ENCODE measurements at places on chromosomes 3 and 15.
A peak's percentile ranks its signal among the peaks of the same experiment; 100 is the strongest.

DNA sequence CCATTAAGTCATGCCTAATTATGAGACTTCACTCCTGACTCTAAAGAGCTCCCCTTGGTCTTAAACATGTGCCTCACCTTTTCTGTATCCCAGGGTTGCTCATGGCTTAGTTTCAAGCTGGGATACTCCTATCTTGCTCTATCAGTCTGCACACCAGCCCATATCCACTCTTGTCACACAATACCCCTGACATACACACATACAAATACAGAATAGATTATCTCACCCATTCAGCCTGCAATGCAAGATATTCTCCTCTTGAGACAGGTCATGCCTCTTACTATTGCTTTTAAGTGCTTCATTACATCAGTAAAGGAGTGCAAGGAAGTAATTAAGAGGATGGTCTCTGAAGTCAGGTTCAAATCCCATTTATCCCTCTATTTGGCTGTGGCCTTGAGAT is 587.3 kb downstream of the IGSF11 start:
- no peaks in the 10 kb centered on the region for H3K36me3 ChIP-seq
- H3K27ac ChIP-seq: no peak overlapping the region
- no peak overlapping the region for H3K4me3 ChIP-seq
- H3K4me1 ChIP-seq: no peaks in the 10 kb centered on the region

GRCh38 chr15:69539345-69539744 is 86.7 kb downstream of the RPLP1 start:
- no peak overlapping the region for H3K4me3 ChIP-seq
- peaks cover 25% of the 10 kb centered on the region for H3K27me3 ChIP-seq
- peaks cover 2% of the 10 kb centered on the region for H3K4me1 ChIP-seq
- H3K27ac ChIP-seq: no peak overlapping the region
- H3K36me3 ChIP-seq: no peaks in the 10 kb centered on the region

DNA sequence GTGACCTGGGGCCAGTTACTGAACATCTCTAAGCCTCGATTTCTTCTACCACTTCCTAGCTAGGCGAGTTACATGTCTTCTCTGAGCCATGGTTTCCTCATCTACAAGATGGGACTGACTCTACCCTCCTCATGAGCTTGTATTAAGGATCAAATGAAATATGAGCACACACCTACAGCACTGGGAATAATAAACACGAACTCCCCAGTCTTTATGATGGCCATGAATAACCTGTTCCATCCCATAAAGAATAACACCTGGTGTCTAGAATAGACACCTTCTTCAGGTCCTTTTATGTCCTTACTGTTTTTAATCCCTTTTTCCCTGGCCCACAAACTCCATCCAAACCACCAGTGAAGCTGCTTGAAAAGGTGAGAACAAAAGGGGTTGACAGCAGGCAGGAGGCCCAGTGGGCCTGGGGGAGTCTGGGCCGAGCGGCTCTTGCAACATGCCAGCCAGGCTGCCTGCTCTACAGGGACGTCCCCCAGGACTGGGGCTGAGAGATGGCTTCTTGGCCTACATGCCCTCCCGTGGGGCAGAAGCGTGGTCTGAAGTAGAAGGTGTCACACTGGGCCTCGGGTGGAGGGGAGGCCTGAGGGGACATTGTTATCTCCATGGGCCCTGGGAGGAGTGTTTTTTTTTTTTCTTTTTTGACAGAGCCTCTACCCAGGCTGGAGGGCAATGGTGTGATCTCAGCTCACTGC is 178.2 kb downstream of the RAB11A start:
- H3K4me1 ChIP-seq: peaks cover 2% of the 10 kb centered on the region
- H3K36me3 ChIP-seq: no peaks in the 10 kb centered on the region
- H3K27me3 ChIP-seq: peaks cover 28% of the 10 kb centered on the region
- H3K27ac ChIP-seq: no peak overlapping the region
- no peak for DNase-seq

GRCh38 chr3:152348436-152349177 is 79.9 kb downstream of the MBNL1 start:
- H3K4me1 ChIP-seq: peaks cover 26% of the 10 kb centered on the region
- no peaks in the 10 kb centered on the region for H3K36me3 ChIP-seq
- no peak overlapping the region for H3K4me3 ChIP-seq
- no peak for DNase-seq
- H3K27me3 ChIP-seq: no peaks in the 10 kb centered on the region

DNA sequence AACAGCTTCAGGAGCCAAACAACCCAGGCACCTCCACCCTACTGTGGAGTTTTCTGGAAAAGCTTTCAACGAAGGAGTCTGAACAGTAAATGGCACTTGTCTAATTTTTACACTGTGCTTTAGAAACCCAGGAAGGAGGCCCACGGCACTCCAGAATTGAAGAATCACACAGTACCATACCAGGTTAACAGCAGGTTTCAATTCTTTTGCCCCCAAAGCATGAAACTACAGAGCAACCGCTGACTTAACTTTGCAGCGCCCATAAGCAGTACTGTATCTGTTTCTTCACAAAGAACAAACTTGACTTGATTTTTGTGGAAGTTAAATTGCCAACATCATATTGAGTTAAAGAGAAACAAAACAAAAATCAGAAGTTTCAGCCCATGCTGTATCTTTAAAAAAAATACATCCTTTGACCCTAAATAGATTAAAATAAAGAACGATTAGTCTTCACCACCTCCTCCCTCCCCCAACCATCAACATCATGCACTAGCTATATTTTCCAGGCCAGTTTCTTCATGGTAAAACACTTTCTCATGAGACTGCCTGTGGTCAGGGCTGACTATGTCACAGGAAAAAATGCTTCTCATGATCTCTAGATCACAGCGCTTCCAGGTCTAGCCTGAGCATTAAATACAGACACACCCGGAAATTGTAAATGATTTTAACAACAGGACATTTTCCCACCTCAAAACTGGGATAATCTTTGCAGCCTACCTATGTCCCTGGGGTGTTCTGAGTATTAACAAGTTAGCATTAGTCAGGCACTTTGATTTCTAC is 456.3 kb downstream of the FOXP1 start:
- no peak for DNase-seq
- peak overlapping the region; percentile 100 for H3K27ac ChIP-seq
- H3K27me3 ChIP-seq: no peaks in the 10 kb centered on the region
- H3K36me3 ChIP-seq: peaks cover 17% of the 10 kb centered on the region
- H3K4me3 ChIP-seq: peak overlapping the region; percentile 99

DNA sequence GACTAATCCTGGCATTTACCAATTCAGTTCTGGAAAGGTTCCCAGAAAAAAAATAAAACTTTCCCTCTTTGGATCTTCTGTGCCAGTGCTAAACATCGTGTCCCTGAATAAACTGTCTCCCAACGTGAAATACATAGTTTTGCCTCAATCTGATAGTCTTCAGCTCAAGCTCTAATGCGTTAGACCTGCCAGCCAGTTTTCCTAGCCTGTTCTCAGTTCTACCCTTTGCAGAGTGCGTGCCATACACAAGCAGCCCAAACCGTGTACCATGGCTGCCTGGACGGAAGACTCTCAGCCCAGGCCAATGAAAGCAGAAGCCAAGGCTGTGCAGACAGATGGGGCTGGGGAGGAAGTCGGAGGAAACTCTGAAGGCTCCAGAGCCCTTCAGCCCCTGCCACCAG is 11.4 kb upstream of the OCA2 start:
- no peak overlapping the region for H3K4me3 ChIP-seq
- no peaks in the 10 kb centered on the region for H3K27me3 ChIP-seq
- no peak overlapping the region for H3K27ac ChIP-seq
- H3K4me1 ChIP-seq: peaks cover 9% of the 10 kb centered on the region
- DNase-seq: no peak

- no peaks in the 10 kb centered on the region for H3K4me1 ChIP-seq
- DNase-seq: no peak
- peaks cover 65% of the 10 kb centered on the region for H3K27me3 ChIP-seq
- H3K27ac ChIP-seq: no peak overlapping the region
Measured at GRCh38 chr15:61182946-61183345, 46.2 kb downstream of the RORA start.

DNA sequence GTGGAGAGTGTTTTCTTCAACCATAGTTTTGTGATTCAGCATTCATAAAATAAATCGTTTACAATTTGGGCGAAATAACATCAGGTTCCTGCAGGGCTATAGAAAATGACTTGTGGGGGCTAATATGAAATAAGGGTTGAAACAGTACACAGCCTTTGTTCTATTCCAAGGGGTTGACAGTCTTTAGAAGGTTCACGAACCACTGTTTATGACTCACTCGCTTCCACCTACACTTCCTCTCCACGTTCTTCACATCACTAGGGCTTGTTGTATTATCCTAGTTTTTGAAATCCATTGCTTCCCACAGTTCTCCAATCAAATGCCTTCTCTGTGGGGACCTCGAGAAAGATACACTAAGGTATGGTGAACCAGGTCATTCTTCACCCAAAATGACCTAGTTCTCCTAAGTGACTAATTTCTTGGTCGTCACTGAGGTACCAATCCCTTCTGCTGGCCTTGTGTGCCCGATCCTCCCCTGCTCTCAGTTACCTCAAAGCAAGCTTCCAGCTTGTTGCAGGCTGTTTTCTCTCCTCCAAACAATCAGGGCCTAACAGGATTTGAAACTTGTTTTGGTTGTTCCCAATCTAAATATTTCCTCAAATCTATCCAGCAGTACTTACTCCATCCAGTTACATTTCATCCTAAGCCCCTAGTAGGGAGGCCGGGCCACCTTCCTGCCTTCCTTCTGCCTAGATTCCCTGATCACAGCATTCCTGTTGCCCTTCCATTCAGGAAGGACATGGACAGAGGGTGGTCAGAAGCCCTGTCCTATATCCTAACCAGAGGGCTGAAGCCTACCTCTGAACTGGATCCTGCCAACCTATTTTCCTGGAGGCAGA is 23.1 kb upstream of the TBL1XR1 start:
- H3K4me3 ChIP-seq: no peak overlapping the region
- no peaks in the 10 kb centered on the region for H3K36me3 ChIP-seq
- H3K4me1 ChIP-seq: peaks cover 20% of the 10 kb centered on the region
- H3K27ac ChIP-seq: peak overlapping the region; percentile 56
- H3K27me3 ChIP-seq: no peaks in the 10 kb centered on the region
- DNase-seq: no peak
